Glutamatergic neuron (in vitro differentiated cells): ENCODE measurements at places on chromosomes 3 and 15.

DNA sequence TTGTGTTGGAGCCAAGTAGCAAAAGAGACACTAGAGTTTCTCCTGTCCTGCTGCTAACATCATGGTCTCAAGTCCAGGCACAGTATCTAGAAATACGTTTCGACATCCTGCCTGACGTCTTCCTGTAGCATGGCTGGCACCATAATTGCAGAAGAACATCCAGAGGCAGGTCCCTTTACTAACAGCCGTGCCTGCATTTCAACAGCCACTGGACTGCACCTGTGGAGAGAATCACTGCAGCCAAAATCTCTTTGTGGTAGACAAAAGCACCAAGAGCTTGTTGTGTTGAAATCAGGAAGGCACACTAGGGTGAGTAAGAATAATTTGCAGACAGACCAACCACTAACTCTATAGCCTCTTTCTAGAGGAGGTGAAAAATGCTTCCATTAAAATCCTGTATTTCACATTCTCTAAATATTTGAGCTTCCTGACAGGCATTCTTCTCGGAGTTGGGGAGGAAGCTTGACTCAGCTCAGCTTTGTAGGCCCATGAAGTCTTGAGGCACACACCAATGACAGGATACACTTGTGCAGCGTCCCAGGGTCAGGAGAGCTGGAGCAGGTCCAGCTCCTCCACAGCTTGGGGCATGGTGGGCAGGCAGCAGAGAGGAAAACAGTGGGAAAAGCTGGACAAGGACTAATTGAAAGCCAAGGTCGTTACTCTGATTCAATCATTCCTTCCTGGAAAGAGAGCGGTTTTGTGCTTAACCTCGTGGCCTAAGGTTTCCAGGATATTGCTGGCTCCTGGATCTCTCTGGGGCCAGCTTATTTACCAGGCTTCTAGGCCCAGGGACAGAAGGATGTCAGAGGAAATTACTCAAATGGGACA, 244.9 kb downstream of the FAM43A start:
- peaks cover 12% of the 10 kb centered on the region for H3K4me1 ChIP-seq
- peaks cover 1% of the 10 kb centered on the region for H3K27me3 ChIP-seq
- H3K27ac ChIP-seq: no peak overlapping the region
- DNase-seq: no peak
- no peak overlapping the region for H3K4me3 ChIP-seq

GRCh38 chr15:98257290-98257689, 296.8 kb downstream of the ARRDC4 start:
- no peaks in the 10 kb centered on the region for H3K4me1 ChIP-seq
- peaks cover 3% of the 10 kb centered on the region for H3K36me3 ChIP-seq
- DNase-seq: no peak

GRCh38 chr15:91622711-91623342, 230.7 kb upstream of the SLCO3A1 start:
- DNase-seq: no peak
- no peaks in the 10 kb centered on the region for H3K4me1 ChIP-seq
- no peak overlapping the region for H3K4me3 ChIP-seq
- H3K27ac ChIP-seq: no peak overlapping the region
- no peaks in the 10 kb centered on the region for H3K27me3 ChIP-seq

DNA sequence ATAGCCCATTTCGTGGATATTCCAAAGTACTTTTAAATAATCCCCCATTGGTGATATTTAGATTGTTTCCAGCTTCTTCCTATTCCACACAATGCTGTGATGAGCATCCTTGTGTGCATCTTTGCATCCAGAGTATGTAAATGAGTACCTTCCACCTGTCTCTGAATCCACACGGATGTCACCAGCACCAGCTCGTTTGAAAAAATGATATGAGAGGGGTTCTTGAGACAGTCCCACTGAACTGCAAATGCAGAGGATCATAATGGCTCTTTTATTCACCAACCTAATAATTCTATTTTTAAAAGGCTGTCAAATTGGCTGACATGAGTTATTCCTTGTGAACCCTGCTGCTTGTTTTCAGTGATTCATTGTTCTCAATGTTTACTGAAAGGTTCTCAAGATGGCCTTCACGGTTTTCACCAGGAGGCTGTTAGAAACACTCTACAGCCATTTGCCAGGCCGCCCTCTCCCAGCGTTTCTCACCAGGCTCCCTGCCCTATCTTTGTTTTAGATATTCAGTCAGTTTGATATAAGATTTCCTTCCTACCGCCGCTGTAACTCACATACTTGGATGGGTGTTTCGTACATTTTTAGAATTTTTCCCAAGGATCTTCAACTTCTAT, 96.7 kb upstream of the PTPRG start:
- DNase-seq: no peak
- no peaks in the 10 kb centered on the region for H3K4me1 ChIP-seq
- H3K36me3 ChIP-seq: no peaks in the 10 kb centered on the region
- no peaks in the 10 kb centered on the region for H3K27me3 ChIP-seq
- H3K27ac ChIP-seq: no peak overlapping the region

GRCh38 chr3:101848754-101849713, at the start of gene NFKBIZ:
Gene NFKBIZ, plus strand, starts transcription at chr3:101849514. Its CDS starts 115 bp downstream, at chr3:101849629.
- H3K27ac ChIP-seq: peak within 1 kb of the TSS; percentile 44
- H3K27me3 ChIP-seq: peaks cover 3% of the 10 kb centered on the region
- DNase-seq: peak; percentile 93
- H3K4me1 ChIP-seq: peaks cover 7% of the 10 kb centered on the region

GRCh38 chr15:65512189-65512588, 5.3 kb downstream of the DPP8 start:
- DNase-seq: no peak
- H3K4me1 ChIP-seq: peaks cover 4% of the 10 kb centered on the region
- peaks cover 2% of the 10 kb centered on the region for H3K27me3 ChIP-seq
- H3K36me3 ChIP-seq: no peaks in the 10 kb centered on the region
- no peak overlapping the region for H3K4me3 ChIP-seq

DNA sequence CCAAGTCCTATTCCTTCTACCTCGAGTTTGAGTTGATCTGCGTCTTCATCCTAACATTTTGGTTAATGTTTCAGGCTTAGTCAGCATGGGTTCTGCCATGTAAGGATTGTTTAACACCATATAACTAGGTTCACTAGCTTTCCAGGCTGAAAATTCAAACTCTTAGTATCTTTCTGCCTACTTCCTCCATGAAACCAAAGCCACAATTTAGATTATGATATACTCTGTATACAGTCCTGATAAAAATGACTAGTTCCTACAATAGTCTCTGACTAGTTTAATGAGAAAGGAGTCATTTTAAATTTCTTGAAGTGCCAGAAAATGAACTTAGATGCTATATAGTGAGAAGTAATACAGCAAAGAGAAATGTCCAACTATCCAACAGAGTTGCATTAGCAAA, 6.6 kb upstream of the BTLA start:
- H3K4me1 ChIP-seq: no peaks in the 10 kb centered on the region
- no peak overlapping the region for H3K27ac ChIP-seq
- no peaks in the 10 kb centered on the region for H3K36me3 ChIP-seq

DNA sequence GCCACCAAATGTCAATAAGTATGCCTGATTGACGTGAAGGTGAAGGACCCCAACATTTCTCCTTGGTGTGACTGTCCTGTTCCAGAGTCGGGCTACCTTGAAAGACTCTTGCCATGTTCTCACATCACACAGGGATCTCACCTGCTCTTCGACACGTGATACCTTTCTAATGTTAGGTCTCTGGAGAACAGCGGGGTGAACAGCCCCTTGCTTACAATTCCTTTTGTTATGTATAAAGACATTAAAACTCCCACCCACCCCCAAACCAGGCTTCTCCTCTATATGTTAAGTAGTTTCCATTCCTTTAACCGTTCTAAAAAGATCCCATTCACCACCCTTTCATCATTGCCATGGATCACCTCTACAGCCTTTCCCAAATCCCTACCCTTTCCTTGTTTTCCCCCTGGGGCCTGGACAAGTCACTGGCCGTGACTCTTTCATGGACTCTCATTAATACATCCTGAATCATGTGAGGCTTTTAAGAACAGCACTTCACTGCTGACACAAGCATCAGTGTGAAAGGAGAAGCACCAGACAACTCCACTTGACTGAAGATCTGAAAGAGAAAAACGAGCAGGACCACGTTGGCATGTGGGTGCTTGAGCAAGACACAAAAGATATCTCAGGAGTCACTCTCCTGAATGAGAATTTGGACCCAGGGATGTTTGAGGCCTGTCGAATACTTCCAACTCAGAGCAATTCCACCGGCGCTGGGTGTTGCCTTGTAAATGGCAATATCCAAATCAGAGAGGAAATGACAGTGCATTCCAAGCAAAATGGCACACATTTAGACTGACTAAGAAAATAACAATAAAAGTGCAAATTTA, 115.0 kb downstream of the FOXP1 start:
- no peak overlapping the region for H3K27ac ChIP-seq
- H3K4me3 ChIP-seq: no peak overlapping the region
- no peak for DNase-seq
- H3K4me1 ChIP-seq: no peaks in the 10 kb centered on the region

- peaks cover 9% of the 10 kb centered on the region for H3K4me1 ChIP-seq
- no peak for DNase-seq
- H3K4me3 ChIP-seq: no peak overlapping the region
- H3K27me3 ChIP-seq: no peaks in the 10 kb centered on the region
These were observed 1031.7 kb upstream of the CFAP20DC start for GRCh38 chr3:60081381-60082095.

DNA sequence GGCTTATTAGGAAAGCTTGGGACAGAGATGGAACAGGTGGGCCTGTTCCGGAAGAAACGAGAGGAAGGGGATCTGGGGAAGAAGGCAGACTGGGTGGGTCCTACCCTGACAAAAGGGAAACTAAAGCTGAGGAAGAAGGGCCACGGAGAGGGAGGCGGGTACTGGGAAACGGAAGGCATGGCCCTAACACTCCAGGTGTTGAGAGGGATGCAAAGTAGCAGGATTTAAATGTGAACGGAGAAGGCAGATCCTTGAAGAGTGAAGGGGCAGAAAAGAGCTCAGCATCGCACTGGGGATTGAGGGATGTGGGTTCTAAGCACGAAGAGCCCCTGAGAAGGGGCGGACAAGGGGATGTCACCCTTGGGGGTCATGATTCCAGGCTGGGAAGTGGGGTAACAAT, 735 bp downstream of the STIMATE start:
- H3K27me3 ChIP-seq: peaks cover 7% of the 10 kb centered on the region
- peak overlapping the region; percentile 70 for H3K27ac ChIP-seq
- no peaks in the 10 kb centered on the region for H3K36me3 ChIP-seq
- no peak for DNase-seq
- H3K4me3 ChIP-seq: peak overlapping the region; percentile 99

DNA sequence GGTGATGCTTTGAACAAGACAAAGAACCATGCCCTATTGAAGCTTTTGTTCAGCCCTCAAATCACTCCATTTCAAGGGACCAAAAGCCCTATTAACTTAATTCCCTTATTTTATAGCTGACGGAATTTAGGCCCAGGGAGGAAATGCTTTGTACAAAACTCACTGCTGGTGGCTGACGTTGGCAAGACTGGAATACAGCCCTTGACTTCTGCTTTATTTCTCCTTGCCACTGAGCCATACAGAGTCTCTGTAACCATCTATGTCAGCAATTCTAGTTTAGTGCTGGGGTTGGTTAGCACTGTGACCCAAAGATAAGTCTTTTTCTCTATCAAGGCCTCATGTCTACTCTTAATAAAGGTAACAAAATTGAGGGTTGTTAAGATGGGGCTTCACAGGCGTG, 316.1 kb upstream of the TPRG1 start:
- H3K4me1 ChIP-seq: no peaks in the 10 kb centered on the region
- DNase-seq: no peak
- H3K27me3 ChIP-seq: no peaks in the 10 kb centered on the region
- no peak overlapping the region for H3K4me3 ChIP-seq

- H3K4me1 ChIP-seq: peaks cover 6% of the 10 kb centered on the region
- no peaks in the 10 kb centered on the region for H3K36me3 ChIP-seq
- peak; percentile 65 for DNase-seq
- H3K27ac ChIP-seq: no peak overlapping the region
These were observed 8.3 kb upstream of the EPHA3 start for GRCh38 chr3:89098964-89099585.

DNA sequence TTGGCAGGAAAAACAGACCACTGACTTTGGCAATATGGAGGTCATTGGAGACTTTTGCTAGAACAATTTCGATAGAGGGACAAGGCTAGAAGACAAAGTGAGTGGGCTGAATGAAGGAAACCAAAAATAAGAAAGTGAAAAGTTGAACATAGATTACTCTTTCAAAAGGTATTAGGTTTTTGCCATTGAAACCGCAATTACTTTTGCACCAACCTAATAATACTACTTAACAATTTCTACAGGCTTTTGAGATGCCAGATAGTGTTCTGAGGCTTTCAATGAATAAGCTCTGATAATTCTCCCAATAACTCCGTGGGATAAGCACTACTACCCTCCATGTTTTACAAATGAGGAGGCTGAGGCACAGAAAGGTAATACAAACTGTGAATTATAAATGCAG, 85.0 kb downstream of the MDFIC2 start:
- H3K4me3 ChIP-seq: no peak overlapping the region
- no peak overlapping the region for H3K27ac ChIP-seq
- DNase-seq: no peak
- no peaks in the 10 kb centered on the region for H3K4me1 ChIP-seq
- H3K36me3 ChIP-seq: no peaks in the 10 kb centered on the region
- H3K27me3 ChIP-seq: peaks cover 3% of the 10 kb centered on the region
